ENCODE measurements at places on chromosomes 13 and 19. TPM values are rescaled to one million over a fixed set of nuclear protein-coding genes. Genes with fewer than 3 reads are reported as not detected.

DNA sequence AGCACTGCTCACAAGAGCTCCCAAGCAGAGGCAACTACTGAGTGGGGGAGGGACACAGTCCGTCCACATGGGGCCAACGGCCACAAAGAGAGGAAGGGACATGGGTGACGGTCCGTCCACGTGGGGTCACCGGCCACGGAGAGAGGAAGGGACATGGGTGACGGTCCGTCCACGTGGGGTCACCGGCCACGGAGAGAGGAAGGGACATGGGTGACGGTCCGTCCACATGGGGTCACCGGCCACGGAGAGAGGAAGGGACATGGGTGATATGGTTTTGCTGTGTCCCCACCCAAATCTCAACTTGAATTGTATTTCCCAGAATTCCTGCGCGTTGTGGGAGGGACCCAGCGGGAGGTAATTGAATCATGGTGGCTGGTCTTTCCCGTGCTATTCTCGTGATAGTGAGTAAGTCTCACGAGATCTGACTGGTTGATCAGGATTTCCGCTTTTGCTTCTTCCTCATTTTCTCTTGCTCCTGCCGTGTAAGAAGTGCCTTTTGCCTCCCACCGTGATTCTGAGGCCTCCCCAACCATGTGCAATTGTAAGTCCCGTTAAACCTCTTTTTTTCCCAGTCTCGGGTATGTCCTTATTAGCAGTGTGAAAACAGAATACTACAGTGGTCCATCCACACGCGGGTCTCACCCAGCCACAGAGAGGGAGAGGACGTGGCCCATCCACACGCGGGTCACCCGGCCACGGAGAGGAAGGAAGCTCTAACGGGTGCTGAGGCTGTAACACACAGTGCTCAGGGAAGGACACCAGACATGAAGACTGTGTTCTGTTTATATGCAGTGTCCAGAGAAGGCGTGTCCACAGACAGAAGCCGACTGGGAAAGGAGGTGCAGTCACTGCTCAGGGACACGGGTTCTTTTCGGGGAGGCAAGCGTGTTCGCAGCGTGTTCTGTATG lies 48.5 kb downstream of the GAS6 start:
- no peak overlapping the region for H3K27ac ChIP-seq
- H3K36me3 ChIP-seq, result peaks cover 3% of the 10 kb centered on the region
- peak overlapping the region; percentile 25 for H3K4me3 ChIP-seq
- H3K27me3 ChIP-seq, result no peaks in the 10 kb centered on the region
- H3K4me1 ChIP-seq, result peaks cover 52% of the 10 kb centered on the region
- DNase-seq, result no peak

- DNase-seq, result peak; percentile 0
- H3K27me3 ChIP-seq, result no peaks in the 10 kb centered on the region
- H3K27ac ChIP-seq, result no peak overlapping the region
- no peaks in the 10 kb centered on the region for H3K4me1 ChIP-seq
- peaks cover 7% of the 10 kb centered on the region for H3K36me3 ChIP-seq
Measured at GRCh38 chr19:5150902-5151741, 182.2 kb downstream of the KDM4B start.

DNA sequence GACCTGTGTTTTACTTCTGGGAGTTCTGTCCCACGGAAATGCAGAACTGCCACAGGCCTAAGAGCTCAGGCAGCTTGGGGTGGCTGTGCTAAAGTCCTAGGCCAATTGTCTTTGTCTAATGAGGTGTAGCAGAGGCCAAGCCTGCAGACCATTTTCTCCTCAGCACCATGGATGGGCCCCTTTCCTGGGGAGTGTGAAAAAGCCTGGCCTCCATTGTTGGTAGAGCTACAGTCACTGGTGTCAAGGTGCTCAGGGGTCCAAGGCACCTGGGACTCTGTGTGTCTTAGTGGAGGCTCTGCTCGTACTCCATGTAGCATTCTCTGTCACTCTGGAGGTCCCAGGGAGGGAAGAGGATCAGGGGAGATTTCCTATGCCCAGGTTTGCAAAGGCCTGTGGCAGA lies 329.6 kb downstream of the SLITRK5 start:
- H3K27me3 ChIP-seq, result no peaks in the 10 kb centered on the region
- no peak overlapping the region for H3K27ac ChIP-seq
- H3K4me3 ChIP-seq, result no peak overlapping the region
- DNase-seq, result no peak

TSSK6 gene
- 3.6 TPM for total RNA-seq

DNA sequence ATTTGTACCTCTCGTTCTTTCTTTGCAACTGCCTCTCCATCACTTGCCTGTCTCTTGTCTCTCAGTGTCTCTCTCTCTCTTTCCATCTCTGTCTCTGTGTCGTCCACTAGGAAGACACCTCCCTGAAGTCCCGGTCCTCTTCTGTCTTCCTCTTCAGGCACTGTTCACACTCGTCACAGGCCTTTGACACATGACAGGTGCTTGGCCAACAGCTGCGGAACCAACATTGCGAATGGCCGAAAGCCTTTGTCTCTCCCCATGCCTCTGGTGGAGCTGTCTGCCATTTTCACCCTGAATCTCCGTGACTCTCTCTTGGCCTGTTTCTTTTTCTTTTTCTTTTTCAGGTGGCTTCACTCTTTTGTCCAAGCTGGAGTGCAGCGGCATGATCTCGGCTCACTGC lies 2.8 kb downstream of the HIPK4 start:
- no peak for DNase-seq
- no peaks in the 10 kb centered on the region for H3K4me1 ChIP-seq
- no peaks in the 10 kb centered on the region for H3K36me3 ChIP-seq
- H3K4me3 ChIP-seq, result no peak overlapping the region
- no peaks in the 10 kb centered on the region for H3K27me3 ChIP-seq
- no peak overlapping the region for H3K27ac ChIP-seq

KCTD15 gene
- 57.5 TPM for total RNA-seq

ZIK1 gene
- total RNA-seq, result 5.4 TPM

GRCh38 chr13:33310245-33311038 lies 24.9 kb upstream of the STARD13 start:
- DNase-seq, result no peak
- H3K36me3 ChIP-seq, result no peaks in the 10 kb centered on the region
- peaks cover 12% of the 10 kb centered on the region for H3K4me1 ChIP-seq
- no peak overlapping the region for H3K4me3 ChIP-seq

DNA sequence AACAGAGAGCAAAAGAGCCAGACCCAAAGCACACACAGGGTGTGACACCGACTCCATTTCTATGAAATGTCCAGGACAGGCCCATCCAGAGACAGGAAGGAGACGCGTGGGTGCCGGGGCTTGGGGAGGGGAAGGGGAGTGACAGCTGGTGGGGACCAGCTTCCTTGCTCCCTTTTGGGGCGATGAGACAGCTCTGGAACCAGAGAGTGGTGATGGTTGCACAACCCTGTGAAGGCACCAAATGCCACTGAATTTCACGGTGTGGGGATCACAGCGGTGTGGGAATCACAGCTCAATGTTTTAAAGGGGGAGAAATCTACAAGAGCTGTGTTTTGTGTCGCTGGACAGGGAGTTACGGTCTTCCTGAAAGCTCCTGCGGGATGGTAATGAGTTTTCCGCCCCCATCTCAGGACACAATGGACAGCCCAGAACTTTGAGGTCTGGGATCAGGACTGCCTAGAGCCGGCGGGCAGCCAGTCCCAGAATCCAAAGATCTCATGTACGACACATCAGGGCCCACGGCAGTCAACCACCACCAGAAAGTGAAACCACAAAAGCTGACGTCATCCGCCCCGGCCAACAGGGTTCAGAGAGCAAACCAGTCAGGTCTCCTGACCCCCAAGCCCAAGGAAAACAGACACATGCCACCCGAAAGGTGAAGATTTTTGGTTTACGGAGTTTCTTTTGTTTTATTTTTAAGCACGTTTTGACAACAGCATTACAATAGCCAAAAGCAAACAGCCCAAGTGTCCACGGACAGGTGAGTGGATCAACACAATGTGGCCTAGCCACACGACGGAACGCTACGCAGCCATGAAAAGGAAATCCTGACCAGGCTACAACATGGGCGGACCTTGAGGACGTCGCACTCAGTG lies 7.3 kb downstream of the SGTA start:
- H3K27ac ChIP-seq, result no peak overlapping the region
- DNase-seq, result no peak
- peak overlapping the region; percentile 29 for H3K4me3 ChIP-seq
- peaks cover 11% of the 10 kb centered on the region for H3K4me1 ChIP-seq
- H3K27me3 ChIP-seq, result no peaks in the 10 kb centered on the region
- H3K36me3 ChIP-seq, result no peaks in the 10 kb centered on the region

DNA sequence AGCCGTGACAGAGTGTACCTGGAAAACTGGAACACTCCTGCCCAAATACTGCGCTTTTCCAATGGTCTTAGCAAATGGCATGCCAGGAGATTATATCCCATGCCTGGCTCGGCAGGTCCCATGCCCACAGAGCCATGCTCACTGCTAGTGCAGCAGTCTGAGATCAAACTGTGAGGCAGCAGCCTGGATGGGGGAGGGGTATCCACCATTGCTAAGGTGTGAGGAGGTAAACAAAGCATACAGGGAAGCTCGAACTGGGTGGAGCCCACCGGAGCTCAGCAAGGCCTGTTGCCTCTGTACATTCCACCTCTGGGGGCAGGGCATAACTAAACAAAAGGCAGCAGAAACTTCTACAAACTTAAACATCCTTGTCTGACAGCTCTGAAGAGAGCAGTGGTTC lies 10.5 kb downstream of the CYP2A13 start:
- DNase-seq, result no peak
- no peak overlapping the region for H3K4me3 ChIP-seq
- no peaks in the 10 kb centered on the region for H3K27me3 ChIP-seq
- H3K27ac ChIP-seq, result no peak overlapping the region
- no peaks in the 10 kb centered on the region for H3K36me3 ChIP-seq
- H3K4me1 ChIP-seq, result no peaks in the 10 kb centered on the region

DNA sequence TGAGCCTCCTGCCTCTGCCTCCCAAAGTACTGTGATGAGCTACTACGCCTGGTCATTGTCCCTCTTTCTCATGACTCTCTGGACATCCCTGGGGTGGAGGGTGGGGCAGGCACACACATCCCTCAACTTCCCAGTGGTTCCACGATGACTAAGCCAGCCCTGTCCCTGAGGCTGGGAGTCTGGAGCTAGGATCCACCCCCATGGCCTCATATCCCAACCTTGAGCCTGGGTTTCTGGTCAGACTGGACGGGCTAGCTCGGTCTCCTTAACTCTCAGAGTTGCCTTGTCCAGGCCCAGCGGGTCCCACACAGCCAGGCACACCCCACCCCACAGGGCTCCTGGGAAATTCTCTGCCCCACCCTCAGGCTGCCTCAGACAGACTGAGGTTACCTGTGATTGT lies 19.6 kb downstream of the IER2 start:
- H3K4me3 ChIP-seq, result no peak overlapping the region
- no peak for DNase-seq
- no peaks in the 10 kb centered on the region for H3K27me3 ChIP-seq
- no peaks in the 10 kb centered on the region for H3K36me3 ChIP-seq
- peaks cover 60% of the 10 kb centered on the region for H3K4me1 ChIP-seq

DNA sequence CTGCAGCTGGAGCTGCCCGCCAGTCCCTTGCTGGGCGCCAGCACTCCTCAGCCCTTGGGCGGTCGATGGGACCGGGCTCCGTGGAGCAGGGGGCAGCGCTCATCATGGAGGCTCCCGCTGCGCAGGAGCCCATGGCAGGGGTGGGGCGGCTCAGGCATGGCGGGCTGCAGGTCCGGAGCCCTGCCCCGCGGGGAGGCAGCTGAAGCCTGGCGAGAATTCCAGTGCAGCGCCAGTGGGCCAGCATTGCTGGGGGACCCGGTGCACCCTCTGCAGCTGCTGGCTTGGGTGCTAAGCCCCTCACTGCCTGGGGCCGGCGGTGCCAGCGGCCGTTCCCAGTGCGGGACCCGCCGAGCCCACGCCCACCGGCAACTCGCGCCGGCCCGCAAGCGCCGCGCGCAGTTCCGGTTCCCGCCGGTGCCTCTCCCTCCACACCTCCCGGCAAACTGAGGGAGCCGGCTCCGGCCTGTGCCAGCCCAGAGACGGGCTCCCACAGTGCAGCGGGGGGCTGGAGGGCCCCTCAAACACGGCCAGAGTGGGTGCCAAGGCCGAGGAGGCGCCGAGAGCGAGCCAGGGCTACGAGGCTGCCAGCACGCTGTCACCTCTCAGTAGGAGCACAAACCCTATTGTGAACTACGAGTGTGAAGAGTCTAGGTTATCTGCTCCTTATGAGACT lies 687.1 kb downstream of the PCDH17 start:
- DNase-seq, result no peak
- H3K27ac ChIP-seq, result no peak overlapping the region
- H3K4me3 ChIP-seq, result no peak overlapping the region

DNA sequence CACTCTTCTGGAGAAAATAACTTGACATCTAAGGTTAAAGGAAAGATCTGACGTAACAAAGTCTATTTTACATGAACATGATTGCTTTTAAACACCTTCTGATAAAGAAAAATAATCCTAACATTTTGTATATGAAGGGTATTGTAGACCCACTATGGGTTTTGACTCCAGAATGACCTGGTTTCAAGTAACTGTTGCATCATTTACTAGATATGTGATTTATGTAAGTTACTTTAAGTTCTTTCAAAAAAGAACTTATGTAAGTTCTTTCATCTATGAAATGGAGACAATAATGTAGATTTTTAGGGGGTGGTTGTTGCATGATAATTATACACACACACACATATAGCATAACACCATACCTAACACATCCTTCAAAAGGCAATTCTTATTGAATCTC lies 147.6 kb upstream of the MIR17HG start:
- H3K4me1 ChIP-seq, result no peaks in the 10 kb centered on the region
- no peaks in the 10 kb centered on the region for H3K36me3 ChIP-seq
- no peak for DNase-seq
- no peak overlapping the region for H3K4me3 ChIP-seq
- H3K27me3 ChIP-seq, result no peaks in the 10 kb centered on the region
- H3K27ac ChIP-seq, result no peak overlapping the region

GRCh38 chr13:105990256-105990958 lies 545.1 kb downstream of the EFNB2 start:
- H3K36me3 ChIP-seq, result no peaks in the 10 kb centered on the region
- H3K4me1 ChIP-seq, result no peaks in the 10 kb centered on the region
- H3K4me3 ChIP-seq, result no peak overlapping the region
- H3K27ac ChIP-seq, result no peak overlapping the region

DNA sequence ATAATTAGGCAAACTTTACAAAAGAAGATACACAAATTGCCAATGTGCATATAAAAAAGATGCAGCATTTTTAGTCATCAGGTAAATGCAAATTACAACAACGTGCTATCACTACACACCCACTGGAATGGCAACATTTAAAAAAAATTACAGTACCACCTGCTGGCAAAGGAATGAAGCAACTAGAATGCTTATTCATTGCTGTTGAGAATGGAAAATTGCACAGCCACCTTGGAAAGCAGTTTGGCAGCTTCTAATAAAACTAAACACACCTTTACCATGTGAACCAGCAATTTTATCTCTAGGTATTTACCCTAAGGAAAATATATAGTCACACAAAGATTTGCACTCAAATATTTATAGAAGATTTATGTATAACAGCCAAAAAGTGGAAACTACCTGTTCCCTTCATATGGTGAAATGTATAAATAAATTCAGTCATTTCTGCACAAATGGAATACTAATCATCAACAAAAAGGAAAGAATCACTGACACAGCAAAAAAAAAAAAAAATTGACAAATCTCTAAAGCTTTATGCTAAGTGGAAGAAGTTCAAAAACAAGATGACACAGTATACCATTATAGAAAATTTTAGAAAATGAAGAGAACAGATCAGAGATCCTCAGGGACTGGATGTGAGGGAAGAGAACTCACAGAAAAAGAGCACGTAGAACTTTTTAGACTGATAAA lies 30.3 kb downstream of the OXGR1 start:
- H3K36me3 ChIP-seq, result no peaks in the 10 kb centered on the region
- no peak for DNase-seq
- H3K4me1 ChIP-seq, result no peaks in the 10 kb centered on the region
- H3K27me3 ChIP-seq, result no peaks in the 10 kb centered on the region
- no peak overlapping the region for H3K4me3 ChIP-seq

All from thoracic aorta (tissue), 2 donors.